ENCODE measurements at places on chromosomes 3 and 15.

DNA sequence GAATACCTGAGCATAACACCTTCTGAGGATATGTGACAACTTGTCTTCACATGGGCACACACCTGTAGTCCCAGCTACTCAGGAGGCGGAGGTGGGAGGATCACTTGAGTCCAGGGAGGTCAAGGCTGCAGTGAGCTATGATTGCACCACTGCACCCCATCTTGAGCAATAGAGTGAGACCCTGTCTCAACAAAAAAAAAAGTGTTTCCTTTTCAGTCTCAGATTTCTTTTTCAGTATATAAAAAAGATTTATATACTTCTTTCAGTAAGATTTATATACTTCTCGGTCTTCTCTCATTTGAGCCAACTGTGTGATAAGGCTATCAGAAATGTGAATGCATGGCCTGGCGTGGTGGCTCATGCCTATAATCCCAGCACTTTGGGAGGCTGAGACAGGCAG is 84.9 kb upstream of the SKOR1 start:
- DNase-seq = no peak

DNA sequence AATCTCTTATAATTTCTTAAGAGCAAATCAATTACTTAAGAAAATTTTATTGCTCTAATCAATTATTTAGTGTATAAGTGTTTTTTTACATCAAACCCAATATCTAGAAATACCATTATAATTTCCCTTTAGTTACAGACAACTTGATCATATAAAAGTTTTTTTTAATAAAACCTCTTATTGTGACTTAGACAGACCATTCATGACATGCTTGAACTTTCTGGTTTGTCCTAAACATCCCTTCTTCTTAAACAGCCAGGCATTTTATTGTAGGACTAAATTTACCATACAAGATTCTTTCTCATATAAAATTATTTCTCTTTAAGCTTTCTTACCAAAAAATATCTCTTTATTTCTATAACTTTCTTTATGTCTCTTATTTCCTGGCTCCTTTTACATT is 164.5 kb downstream of the SUCNR1 start:
- no peak for DNase-seq

GRCh38 chr3:191961529-191961928 is 500.6 kb downstream of the PYDC2 start:
- no peak for DNase-seq

DNA sequence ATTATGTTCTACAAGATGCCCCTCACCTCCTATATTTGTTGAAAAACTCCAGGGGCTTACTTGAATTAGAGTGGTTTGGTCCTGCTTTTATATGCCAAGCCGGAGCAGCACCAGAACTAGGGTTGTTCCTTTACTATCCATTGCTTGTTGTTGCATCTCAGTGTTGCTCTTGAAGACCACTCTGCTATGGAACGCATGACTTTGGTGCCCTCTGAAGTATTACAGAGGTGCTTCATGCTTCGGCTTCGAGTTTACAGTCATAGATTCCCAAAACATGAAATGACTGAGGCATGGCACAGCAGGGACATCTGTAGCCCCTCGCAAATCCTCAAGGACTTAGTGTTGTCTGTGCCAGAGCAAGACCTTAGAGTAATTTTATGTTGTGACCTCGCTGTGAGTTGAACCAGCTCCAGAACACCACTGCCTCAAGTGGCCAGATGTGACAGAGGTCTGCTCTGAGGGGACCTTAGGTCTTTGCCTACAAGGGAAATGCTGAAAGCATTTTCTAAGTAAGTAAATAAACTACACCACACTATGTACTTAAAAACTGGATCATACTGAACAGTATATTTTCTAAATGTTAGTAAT is 67.2 kb upstream of the SIAH2 start:
- DNase-seq = no peak

DNA sequence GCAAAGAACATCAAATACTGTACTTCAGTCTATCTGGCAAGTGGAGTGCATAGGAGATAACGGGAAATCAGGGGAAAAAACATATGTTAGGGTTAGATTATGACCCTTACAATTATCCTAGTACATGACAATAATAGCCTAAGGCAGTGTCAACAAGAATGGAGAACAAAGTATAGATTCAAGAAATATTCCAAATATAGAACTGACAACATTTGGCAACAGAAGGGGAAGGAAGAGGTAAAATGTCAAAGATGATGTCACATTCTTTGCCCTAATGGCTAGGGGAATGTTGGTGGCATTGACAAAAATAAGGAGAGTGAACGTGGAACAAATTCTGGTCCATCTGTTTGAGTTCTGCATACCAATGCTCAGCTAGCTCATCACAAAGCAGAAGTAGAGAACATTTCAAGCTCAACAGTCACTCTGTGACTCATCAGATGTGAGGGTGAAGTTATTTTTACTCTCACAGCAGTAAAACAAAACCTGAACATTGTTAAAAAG is 15.5 kb upstream of the ATP8B4 start:
- no peak for DNase-seq

- no peak for DNase-seq
Observed at GRCh38 chr3:190444576-190445145, 5.0 kb downstream of the TMEM207 start.

- no peak for DNase-seq
Observed at GRCh38 chr3:104750581-104750980, 616.1 kb upstream of the ALCAM start.

- no peak for DNase-seq
Observed at GRCh38 chr15:54839379-54839778, 357.4 kb downstream of the RSL24D1 start.

DNA sequence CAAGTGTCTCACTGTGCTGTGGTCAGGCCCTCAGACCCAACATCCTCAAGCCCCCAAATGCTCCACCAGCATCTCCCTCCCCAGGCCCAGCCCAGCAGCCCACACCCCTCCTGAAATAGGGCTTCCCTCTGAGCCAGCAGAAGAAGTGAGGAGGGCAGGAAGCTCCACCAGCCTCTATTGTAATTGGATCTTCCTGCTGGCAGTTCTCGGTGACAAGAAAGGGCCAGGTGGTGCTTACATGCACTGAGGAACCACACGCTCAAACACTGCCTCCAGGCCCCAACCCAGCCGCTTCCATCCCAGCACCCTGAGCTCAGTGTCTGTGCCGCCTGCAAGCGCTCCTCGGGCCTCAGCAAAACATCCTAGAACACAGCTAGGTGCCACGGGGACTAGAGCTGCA is 96.7 kb downstream of the ATP10A start:
- no peak for DNase-seq

DNA sequence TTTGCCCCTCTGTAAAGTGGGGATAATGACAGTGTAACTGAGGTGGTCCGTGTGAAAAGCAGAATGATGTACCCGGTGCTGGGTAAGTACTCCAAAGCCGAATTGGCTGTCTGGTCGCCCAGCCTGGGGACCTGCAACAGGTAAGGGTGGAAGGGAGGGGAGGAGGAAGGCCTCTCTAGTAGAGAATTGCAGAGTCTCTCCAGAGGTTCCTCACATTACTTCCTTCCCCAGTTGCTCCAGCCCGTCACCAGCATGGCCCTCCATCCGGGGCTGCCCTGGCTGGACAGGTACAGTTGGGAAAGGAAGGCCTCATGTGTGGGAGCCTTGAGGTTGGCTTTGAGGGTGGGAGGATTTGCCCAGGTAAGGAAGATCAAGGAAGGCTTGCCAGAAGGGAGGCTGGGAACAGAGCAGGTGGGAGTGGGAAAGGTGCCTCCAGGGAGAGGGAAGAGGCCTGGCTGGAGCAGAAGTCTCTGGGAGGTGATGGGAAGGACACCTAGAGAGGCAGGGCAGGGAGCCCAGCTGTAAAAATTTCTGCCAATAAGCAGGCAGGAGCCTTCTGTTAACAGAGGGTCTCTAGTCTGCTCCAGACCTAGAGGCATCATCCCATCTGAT is 1.7 kb upstream of the PSTPIP1 start:
- DNase-seq = no peak

GRCh38 chr15:41022487-41023090 is 69.3 kb downstream of the CHAC1 start:
- peak; percentile 27 for DNase-seq

- DNase-seq = no peak
Observed at GRCh38 chr3:88057630-88058305, 1.0 kb downstream of the CGGBP1 start.

DNA sequence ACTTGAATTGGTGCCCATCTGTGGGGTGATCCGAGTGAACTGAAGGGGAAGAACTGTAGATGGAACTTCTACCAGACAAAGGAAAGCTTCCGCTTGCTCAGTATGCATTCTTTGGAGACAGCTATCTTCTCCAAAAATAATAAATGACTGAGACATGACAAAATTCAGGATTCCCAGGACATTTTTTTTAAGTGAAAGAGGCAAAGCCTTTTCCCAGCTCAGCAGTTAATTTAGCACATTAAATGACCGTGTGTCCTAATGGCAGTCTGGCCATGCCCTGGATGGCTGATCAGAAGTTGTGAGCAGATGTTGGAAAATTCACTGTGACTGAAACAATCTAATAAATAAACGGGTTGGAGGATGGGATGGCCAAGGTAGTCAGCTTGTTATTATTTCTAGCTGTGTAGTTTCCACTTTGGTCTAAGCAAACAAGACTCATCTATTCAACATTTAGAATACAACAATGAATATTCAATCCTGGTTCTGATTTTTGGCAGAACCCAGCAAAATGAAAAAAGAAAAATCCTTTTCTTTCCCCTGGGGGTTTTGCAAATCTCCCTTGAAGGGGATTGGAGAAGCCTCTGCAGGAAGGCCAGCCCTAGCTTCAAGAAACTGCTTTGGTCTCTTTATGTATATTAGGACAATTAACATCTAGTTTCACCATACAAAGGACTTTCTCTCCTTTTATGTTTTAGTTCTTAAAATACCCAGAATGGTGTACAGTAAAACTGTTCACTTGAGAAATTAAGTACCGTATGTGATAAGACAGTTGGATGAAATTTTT is 540.9 kb upstream of the MDFIC2 start:
- no peak for DNase-seq

DNA sequence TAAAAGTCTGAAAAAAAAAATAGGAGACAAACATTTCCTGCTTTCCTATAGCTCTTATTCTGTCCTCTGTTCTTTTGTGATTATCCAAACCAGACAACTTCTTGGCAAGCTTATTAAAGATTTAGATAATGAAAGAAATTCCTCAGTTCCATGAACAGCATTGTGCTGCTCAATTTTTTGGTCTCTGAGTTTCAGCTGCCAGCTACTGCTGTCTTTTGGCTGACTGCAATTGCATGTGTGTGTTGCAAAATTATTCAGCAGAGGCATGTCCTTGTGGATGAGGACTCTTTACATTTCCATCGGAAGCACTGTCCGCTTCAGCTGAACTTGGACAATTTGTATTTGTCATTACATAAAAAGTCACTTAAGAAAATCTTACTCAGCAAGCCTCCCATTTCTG is 397.3 kb upstream of the RASGRP1 start:
- DNase-seq = peak; percentile 10

DNA sequence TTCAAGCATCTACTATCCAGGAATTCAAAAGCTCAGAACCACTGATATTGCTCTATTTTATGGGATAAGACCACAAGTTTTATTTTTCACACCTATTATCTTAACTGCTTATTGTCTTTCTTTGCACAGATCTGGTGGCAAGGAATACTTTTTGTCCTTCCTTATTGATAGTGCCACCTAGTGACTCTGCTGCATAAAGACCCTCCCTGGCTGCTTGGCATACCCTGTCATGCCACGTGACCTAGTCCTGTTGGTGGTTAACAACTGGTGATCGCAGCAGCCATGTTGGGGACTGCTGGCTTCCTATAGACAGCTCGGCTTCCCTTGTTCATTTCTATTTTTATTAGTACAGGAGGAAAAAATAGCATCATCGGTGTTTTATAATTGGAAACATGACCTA is 236.3 kb downstream of the MEX3B start:
- no peak for DNase-seq

DNA sequence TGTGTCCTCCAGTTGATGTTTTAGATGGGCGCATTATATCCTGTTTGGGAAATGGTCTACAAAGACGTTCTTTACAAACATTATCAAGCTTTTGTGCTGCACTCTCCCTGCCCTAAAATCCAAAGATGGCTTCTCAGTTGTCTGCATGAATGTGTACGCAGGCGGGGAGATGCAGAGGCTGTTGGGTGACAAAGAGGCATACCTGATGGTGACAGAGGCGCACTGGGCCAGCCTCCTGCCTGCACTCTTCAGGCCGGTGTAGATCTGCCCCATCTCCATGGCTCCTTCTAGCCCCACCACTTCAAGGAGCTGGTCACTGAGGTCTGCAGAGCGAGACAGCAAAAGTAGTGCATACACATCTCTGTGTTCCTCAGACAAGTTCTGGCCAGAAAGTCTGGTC is 55.8 kb upstream of the ETV5 start:
- no peak for DNase-seq

- no peak for DNase-seq
Observed at GRCh38 chr3:183515968-183516851, 39.3 kb downstream of the KLHL6 start.

GRCh38 chr15:41989573-41990242 is 17.4 kb upstream of the EHD4 start:
- no peak for DNase-seq

DNA sequence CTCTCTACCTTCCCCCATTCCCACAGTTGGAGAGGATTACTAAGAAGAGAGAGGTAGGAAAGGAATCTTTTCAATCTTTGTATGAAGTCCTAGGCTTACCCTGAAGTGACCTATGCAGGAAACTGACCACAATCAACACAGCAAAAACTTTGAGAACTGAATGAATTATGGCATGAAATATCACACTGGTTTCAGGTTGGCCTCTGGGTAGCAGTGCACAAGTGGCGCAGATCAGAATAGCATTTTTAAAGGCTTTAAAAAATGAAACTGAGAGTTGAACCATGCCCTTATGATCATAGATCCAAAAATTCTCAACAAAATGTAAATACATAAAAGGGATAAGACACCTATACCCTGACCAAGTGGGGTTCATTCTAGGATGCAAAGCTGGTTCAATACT is 198.9 kb downstream of the CPNE4 start:
- no peak for DNase-seq

DNA sequence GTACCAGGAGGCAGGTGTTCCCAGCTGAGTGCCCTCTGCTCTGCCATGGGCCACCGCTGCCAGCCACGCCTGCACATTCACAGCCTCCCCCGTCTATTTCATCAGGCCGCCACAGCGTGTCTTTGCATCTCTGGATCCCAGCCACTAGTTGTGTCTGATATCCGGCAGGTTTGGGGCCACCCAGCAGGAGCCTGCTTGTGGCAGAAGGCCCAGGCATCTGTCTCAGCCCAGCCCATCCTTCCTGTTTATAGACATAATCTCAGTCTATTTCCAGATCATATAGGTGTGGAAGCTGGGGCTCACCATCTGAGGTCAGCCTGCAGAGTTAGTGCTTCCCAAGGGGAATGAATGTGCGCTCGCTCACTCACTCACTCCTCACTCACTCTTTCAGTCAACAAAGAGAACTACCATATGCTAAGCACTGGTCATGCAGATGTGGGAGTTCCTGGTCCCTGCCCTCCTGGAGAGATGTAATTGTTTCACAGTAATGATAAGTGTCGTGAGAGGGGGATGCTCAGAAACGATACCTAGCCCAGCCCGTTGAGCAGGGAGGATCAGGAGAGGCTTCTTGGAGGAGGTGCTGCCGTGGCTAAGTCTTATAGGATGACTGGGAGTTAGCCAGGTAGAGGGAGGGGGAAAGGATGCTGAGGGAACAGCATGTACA is 60.6 kb downstream of the FGD5 start:
- DNase-seq = no peak
